NK-92 treated with Interleukin-12 subunit alpha and Interleukin-12 subunit beta, amount 100 ng/mL, for 24 hours (cell line): ENCODE measurements at places on chromosomes 2 and 18.

- DNase-seq, result no peak
Measured at GRCh38 chr2:74576863-74577229, 22.3 kb downstream of the DOK1 start.

DNA sequence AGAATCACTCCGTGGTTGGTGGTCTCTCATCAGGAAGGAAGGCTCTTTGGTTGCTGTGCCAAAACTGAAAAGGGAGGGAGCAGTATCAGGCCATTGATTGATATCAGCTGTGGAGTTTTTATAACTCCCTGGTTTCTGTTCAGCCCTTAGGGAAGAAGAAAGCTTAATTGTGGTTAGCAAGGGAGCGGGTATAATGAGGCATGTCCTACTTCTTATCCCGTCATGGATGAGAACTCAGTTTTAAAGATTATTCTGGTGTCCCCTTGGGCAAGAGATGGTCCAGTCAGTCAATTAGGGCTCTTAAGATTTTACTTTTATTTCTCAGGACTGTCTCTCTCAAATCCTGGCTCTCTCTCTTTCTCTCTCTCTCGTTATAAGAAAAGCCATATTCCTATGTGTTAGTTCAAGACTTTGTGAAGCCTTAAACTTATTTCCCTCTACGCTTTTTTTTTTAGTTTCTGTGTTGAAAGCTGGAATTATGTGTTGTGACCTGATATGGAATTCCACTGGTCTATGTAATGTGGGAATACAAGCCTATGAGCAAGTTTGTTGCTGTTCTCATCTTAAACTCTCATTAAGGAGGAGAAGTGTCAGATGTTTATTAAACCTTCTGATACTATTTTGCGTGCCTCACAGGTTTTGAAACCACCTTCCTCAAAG is 514.0 kb upstream of the CDH2 start:
- DNase-seq, result no peak

DNA sequence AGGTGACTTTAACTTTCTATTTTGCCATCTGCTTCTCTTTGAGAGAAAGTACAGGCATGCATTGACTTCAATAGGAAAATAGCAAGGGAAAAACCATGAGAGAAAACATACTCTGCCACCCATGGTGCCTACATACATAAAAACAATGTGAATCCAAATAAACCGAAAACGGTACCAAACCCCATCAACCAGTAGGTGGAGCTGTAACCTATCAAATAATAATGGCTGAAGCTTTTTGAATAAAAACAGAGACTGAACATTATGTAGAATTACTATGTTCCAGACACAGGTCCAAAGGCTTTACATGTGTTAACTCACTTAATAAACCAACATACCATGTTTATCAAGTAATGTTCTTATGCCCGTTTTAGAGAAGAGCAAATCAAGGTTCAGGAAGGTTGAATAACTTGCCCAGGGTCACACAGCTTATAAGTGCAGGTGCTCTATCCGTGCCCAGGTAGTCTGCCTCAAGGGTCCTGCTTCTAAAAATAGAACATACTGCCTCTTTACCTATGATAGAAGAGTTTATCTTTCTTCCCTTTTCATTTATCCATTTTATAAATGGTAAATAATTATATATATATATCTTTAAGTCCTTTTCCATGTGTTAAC is 293.9 kb upstream of the SYT4 start:
- no peak for DNase-seq

GRCh38 chr2:27701676-27702075 is 38.0 kb downstream of the SLC4A1AP start:
- no peak for DNase-seq

GRCh38 chr2:159267921-159268320 is 18.6 kb downstream of the WDSUB1 start:
- no peak for DNase-seq

DNA sequence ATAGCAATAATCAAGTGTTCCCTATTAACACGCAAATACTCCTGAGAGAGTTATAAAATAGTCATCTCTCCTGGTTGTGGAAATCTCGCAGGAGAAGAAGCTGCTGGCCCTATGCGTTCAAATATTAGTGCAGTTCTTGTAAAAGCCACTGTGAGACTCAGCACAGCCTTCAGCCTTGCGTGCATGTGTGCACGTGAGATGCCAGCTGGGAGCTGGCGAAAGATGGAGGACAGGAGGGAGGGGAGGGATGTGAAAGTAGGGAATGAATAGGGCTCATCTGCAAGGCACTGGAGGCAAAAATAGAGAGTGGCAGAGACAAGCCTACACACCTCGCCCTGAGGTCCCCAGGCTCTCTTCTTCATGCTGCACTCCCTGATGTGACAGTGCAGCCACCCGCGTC is 126.5 kb downstream of the INO80D start:
- DNase-seq, result no peak

DNA sequence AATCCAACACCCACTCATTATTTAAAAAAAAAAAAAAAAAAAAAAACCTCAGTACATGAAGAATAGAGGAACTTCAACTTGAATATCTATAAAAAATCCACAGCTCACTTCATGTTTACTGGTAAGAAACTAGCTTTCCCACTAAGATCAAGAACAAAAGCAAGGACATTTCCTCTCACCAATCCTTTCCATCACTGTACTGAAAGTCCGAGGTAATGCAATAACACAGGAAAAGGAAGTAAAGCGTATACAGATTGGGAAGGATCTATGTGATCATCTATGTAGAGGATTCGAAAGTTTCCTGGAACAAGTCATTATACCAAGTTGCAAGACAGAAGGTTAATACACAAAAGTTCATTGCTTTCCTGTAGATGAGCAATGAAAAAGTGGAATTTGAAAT is 63.2 kb downstream of the ROCK2 start:
- no peak for DNase-seq

- no peak for DNase-seq
Measured at GRCh38 chr18:76373297-76373696, 121.7 kb downstream of the ZNF516 start.

DNA sequence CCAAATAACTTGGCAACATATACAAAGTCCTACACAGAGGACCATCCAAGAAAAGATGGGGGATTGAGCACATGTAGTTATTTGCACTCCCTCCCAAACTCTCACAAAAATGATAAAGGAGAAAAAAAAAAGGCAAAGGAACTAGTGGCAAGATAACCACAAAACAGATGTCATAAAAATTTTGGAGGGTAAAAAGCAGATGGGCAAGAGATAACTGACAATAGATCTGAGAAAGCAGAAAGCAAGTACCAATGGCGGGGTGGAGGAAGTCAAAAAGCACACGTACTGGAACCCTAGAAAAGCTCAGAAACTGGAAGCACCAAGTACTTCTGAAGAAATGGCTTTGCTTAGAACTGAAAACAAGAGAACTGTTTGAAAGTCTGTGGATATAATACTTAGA is 82.0 kb downstream of the WDPCP start:
- no peak for DNase-seq

GRCh38 chr18:50151926-50152325 is 43.0 kb downstream of the MYO5B start:
- no peak for DNase-seq

DNA sequence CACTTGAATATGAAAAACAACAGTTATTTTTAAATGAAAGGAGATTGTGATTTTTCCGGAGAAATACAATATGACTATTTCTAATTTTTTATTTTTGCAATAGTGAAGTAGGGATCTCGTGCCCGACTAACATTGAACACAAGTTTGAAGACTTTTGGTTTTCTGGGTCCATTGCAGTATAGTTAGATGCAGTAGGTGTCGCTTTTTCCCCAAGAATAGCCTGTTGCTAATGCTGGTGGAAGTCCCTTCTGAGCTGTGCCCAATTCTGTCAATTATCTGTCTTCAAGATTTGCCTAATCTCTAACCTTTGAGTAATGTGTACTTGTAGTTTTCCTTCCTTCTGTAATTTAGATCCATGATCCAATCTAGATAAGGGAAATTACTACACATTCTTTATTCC is 36.5 kb downstream of the SEMA4F start:
- DNase-seq, result no peak

- no peak for DNase-seq
Measured at GRCh38 chr2:128324008-128324896, 5.6 kb upstream of the HS6ST1 start.

GRCh38 chr2:134301928-134302260 is 48.0 kb downstream of the MGAT5 start:
- DNase-seq, result no peak
